ENCODE measurements at places on chromosomes 11 and 22. TPM values are rescaled to one million over a fixed set of nuclear protein-coding genes. Genes with fewer than 3 reads are reported as not detected.

Gene PDGFB
- total RNA-seq: not detected

Gene GDPD4
- total RNA-seq: not detected

Gene TMEM179B
- total RNA-seq: 151 TPM

Gene MRPL11
- total RNA-seq: 53.5 TPM

Gene CCDC157
- total RNA-seq: 9.2 TPM

Gene FBLN1
- 137 TPM for total RNA-seq

- DNase-seq: peak; percentile 33
Observed at GRCh38 chr11:36010010-36010740, 66.3 kb downstream of the LDLRAD3 start.

DNA sequence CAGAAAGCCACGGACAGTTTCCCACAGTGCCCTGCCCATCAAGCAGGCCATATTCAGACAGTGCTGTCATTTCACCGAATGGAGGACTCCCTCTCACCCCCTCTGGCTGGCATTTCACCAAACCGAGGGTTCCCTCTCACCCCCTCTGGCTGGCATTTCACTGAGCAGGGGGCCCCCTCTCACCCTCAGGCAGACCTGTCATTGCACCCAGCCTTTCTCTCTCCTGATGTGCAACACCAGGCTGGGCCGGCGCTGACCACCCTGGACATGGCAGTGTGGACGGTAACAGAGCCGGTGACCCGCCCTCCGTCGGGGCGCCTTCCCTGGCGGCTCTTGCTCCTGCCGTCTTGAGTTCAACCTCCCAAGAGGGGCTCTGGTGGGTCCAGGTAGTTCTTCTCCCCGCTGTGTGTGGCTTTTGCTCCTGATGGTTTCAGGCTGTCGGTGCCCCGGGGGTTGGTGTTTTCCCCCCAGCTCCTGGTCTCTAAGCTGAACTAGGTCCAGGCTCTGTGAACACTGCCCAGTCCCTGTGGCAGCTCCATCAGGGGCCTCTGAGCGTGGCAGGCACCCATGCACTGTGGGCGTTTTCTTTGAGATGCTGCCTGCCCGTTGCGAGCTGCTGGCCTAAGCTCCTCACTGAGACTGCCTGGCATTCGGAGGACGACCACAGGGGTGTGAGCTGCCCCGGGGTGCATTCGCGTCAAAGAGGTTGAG, 46.9 kb downstream of the SMIM38 start:
- no peak for DNase-seq

- DNase-seq: no peak
Observed at GRCh38 chr22:16922076-16922475, 85.9 kb downstream of the GAB4 start.

DNA sequence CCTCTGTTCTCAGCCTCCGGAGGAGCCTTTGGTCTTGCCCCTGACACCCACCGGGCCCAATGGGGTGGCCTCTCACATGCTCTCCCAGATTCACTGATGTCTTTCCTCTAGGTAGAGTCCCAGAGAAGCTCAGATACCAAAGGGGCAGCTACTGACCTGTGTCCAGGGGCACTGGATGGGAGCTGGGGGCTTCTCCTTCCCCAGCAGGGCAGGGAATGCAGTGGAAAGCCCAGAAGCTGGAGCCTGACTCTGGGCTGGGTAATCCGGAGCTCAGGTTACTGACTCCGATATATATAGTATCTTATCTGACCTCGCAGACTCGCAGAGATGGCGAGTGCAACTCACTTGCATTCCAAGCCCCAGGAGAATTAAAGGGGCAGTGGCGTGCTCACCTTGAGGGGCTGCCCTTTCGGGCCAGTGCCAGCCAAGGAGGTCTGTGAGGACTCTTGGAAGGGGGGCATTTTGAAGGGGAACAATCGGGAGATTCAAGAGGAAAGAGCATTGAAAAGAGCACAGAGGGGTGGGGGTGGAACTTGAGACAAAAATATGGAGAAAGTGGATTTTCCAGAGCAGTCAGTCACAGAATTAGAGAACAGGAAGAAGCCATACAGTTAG, 2.5 kb downstream of the USP2 start:
- no peak for DNase-seq

- no peak for DNase-seq
Observed at GRCh38 chr11:76637491-76638269, 32.9 kb downstream of the LRRC32 start.

GRCh38 chr11:116796548-116796947, 4.9 kb upstream of the APOA5 start:
- no peak for DNase-seq

GRCh38 chr22:30183861-30184278, 62.7 kb downstream of the LIF start:
- DNase-seq: no peak

DNA sequence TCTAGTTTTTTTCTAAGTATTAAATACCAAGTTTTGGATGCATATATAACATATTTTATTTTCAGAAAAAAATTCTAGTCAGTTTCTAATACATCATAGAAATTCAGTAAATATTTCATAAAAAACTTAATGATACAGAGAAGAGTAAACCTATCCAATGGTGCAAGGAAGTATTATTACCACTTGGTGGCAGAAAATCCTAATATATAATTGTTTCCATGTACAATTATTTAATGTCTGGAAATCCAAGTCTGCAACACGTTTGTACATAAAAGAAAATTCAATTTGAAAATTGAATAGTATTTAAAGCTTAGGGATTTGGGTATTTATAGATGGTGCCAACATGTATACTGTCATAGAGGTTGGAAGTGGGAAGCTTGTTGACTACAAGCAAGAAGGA, 127.0 kb downstream of the TRPC6 start:
- DNase-seq: peak; percentile 67

- peak; percentile 10 for DNase-seq
Observed at GRCh38 chr11:46047520-46047919, 73.7 kb downstream of the PHF21A start.

DNA sequence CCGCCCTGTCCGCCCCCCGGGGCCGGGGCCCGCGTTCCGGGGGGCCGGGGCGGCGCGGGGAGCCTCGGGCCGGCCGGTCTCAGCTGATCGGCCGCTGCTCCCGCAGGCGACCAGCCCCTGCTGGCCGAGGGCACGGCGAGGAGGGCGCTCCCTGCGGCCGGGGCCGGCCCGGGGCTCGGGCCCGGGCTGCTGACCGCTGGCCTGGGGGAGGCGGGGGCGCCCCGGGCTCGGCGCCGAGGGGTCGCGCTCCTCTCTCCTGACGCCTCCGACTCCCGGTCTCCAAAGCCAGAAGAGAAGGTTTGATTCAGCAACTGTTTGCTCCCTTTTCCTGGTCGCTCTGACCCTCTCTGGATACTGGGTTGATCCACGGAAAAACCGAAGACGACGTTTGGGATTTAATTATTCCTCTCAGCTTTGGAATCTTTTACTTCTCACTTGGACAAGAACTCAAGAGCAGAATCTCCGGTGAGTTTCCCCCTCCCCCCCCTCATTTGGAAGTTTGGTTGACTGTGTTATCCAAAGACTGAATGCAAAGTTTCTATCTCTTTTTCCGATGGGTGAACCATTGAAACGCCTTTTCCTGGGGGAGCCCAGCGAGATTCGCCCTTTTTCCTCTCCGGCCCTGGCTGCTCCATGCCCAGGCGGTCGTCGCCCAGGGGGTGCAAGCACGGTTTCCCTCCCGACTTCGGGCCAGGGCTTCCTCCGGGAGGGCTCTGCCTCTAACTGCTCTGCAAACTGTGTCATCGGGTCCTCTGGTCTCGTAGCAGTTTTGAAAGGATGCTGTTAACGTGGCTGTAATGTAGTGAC, 725 bp downstream of the KDM2A start:
- peak; percentile 63 for DNase-seq

DNA sequence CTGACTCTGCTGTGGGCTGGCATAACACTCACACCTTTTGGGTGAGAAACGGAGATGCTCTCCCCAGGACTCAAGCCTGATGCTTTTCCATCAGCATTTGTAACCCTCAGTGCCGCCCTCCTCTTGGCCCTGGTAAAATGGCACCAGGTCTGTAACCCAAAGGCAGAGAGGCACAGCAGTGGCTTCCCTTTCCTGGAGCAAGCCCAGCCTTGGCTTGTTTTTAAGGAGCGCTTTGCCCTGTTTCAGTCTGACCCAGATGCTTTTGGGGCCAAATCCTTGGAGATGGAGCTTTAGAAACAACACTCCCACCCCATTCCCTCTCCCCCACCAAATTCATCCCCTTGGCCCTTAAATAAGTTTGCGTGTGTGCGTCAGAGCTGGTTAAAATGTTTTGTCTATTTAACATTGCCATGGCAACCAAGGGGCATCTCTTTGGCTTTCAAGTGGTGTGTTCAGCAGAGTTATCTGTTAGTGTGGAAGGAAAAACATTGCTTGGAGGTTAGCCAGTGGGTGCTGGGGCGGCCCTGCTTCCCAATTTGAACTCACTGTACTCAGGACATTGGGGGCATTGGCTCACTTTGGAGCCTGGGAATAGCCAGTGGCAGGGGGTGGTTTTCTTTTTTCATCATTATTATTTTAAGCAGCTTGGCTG, 134.1 kb downstream of the NAV2 start:
- DNase-seq: peak; percentile 18

DNA sequence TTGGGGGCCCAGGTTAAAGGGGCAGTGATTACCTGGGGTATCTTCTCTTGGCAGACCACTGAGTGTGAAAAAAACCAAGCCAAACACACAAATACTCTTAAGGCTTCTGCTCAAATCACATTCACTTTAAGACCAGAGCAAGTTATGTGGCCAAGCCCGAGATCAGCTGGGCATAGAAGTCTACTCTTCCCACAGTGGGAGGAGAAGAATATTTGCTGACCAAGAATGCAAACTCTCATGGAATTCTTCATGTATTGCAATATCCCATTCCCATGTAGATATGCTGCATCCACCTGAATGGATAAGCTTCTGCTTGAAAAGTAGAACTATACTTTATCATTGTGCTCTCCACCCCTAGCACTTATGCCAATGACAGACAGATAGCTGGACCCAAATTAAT, 37.1 kb upstream of the C11orf87 start:
- peak; percentile 3 for DNase-seq

GRCh38 chr11:126426106-126426505, 70.6 kb downstream of the ST3GAL4 start:
- no peak for DNase-seq

DNA sequence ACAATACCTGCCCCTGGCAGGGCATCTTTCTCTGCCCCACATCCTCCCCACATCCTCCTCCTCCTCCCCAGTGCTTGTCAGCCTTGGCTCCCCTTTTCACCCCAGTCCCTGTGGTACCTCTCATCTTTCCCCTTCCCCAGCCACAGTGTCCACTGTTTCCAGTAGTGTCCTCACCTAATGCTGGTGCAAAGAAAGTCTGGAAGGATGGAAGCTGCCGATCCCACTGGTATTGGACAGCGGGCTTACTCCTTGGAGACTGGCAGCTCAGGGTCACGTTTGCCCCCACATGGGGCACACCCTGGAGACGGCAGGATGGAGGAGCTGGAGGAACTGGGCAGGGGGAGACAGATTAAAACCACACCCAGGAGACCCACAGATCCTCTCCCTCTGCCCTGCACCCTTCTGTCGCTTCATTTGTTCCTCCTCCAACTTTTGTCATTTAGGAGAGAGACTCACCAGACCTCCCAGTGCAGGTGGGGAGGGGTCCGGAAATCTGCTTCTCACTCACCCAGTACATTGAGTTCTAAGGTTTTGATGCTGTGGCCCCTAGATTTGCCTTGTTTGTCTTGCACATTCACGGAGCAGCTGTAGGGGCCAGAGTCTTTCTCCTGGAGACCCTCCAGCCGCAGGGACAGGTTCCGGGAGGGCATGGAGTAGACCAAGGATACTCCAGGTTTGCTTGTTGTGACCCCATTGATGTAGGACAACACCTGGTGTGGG, 4.1 kb upstream of the VSIG2 start:
- no peak for DNase-seq

GRCh38 chr11:61749591-61750217, 2.7 kb upstream of the MYRF start:
- no peak for DNase-seq

DNA sequence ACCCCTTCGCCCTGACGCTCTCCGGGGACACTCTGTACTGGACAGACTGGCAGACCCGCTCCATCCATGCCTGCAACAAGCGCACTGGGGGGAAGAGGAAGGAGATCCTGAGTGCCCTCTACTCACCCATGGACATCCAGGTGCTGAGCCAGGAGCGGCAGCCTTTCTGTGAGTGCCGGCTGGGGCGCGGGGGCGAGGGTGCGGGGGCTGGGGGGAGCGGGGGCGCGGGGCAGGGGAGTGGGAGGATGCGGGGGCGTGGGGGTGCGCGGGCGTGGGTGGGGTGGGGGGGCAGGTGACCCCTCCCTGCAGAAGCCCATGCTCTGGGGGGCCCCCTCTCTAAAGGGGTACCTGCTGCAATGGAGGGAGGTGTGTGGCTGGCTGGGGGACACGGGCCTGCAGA, 51.4 kb downstream of the LRP5 start:
- DNase-seq: no peak

DNA sequence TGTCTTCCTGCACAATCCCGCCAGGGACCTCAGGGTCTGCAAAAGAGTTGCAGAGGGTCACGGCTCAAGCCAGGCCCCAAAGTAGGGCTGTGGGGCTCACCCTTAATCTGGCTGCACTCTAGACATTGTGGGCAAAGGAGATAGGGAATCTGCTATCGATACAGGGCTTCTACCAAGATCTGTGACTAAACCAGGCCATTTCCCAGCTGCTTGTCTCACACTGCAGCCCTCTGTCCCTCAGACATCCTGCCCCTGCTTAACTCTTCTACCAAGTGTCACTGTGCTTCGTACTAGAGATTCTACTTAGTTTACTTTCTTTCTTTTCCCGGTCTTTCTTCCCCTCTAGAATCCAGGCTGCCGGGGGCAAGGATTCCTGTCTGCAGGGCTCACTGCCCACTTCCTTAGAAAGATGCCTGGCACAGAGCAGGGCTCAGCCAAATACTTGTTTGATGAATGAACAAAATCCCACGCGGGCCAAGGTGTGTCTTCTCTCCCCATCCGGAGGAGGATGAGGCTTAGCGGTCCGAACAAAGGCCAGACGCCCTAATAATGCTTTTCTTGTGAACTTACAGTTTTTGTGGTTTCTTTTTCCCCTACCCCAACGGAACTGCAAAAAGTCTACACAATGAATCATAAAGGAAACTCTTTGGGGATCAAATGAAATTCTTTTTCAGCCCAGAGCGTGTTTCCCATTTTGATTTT, 61.3 kb upstream of the ANO1 start:
- peak; percentile 76 for DNase-seq

DNA sequence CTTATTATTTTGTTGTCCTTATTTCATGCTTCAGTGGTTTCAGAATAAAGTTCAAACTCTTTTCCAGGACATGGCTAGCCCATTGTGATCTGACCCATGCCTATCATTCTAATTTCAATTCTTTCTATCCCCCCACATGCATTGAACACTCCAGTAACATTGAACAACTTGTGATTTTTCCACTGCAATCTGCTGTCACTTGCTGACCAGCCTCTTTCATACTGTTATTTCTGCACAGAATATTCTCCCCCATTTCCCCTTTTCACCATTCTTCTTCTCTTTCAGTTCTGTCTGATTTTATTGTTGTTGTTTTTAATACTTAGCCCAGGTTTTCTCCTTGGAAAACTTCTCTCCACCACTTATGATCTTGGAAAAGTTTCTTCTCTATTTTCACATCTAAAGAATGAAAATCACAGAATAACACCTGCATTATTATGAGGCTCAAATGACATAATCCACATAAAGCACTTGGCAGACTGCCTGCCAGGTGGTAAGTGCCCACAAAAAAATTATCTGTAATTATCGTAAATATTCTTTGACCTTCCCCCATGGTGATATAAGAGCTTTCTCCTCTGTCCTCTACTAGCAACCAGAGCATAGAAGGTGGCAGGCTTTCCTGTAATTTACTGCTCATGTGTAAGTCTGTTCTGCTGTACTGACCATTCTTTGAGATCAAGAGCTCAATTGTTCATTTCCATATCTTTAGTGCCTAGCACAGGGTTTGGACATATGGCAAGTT, 51.9 kb upstream of the EED start:
- no peak for DNase-seq

- DNase-seq: no peak
Observed at GRCh38 chr11:20729597-20730105, 60.3 kb downstream of the NELL1 start.

- DNase-seq: peak; percentile 36
Observed at GRCh38 chr11:107619926-107620325, 29.0 kb downstream of the ELMOD1 start.

All from GM23248 (cell line).